Mesendoderm (in vitro differentiated cells): ENCODE measurements at places on chromosomes 2 and 18.

DNA sequence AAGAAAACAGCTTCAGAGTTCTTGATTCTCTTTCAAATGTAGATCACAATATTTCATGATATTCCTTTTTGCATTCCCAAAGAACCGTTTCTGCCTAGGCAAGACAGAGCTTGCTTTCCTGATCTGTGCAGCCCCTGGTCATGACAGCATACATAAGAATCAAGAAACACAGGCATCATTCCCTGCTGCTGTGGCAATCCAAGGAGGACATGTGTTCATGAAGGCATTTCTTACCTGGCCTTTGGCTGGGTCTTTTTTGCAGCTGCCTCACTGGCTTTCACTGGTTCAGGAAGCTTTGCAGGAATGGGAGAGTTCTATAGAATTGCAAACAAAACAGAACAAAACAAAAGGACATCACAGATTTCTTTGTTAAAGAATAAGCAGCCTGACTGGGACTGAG, 87.6 kb upstream of the NFU1 start:
- no peak for DNase-seq

DNA sequence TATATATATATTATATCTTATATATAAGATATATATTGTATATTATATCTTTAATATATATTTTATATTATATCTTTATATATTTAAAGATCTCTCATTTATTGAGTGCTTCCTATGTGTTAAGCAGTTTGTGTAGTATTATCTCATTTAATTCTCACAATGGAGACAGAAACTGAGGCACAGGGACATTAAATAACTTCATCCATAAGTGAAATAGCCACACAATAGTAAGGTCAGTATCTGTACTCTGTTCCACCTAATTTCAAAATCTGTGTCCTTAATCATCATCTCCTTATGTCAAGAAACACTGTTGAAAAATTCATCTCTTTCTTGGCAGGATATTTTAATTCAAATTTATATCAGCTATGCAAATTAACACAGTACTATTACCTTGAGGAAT, 52.8 kb upstream of the CD302 start:
- DNase-seq = no peak

DNA sequence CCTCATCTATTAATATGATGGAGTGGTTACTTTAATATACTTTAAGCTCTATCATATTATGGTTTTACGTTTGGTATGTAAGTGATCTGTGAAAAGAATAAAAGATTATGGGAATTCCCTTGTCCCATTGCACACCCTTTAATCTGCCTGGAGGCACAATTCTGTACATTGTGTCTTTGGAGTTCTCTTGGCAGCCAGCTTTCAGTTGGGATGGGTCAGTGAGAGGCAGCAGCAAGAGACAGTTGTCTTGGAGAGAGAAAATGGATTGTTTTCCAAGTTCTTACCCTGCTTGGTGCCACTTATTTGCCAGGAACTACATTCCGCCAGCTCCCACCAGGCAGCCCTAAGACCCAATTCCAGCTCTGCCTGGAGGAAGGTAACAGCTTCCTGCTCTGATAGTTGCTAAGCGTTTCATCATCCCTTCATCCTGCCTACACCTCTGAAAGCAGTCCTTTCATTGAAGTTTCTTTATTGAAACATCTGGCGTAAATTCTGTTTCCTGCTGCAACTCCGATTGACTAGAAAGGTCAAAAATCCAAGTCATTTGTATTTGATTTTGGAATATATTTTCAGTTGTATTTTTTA, 365.2 kb downstream of the AKAIN1 start:
- DNase-seq = peak; percentile 89

- DNase-seq = no peak
Observed at GRCh38 chr2:48230834-48231233, 299.1 kb upstream of the STON1 start.

DNA sequence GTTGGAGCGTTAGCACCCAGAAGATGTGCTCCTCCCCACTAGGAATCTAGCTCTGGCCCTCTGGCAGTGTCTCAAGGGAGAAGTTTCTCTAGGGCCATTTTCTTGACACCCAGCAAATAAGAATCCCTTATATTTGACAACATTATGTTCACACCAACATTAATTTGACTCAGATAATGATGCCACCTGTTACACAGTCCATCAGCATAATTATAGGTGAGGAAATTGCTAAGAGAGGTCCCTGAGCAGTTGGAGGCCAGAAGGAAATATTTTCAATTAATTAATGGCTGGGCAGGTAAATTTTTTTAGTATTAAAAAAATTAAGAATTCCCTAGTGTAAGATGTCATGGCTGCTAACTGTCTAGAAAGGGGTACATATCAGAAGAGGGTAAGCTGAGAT, 36.5 kb downstream of the PRKCE start:
- no peak for DNase-seq
